ENCODE measurements at places on chromosomes 5 and 9.

DNA sequence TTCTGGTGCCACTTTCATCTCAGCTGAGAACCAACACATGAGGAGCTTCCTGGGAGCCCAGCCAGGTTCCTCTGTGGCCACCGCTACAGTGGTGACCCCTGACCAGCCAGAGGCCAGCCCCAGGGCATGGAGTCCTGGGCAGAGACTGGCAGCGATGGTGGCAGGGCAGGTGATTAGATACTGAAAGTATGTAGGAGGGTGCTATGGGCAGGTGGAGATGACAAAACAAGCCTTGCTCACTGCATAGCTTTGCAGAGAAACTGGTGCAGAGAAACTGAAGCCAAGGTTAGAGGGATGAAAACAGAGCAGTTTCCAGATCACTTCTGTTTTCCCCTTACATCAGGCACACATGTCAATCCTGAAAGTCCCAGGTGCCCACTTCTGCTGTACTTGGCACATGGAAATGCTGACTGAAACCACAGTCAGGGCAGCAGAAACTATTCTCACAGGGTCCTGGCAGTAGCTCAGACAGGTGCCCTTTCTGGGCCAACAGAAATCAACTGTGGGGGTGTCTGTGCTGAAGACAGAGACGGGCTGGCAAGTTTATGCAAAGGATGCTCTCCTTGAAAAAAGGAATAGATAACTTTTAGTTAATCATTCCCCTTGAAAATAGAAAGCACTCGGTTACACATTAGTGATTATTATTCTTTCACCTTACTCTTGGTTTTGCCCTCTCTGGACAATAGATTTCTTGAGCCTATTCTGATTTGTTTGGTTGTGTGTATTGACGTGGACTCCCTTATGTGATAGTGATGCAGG, 90.3 kb downstream of the ANKRD55 start:
- DNase-seq: no peak

GRCh38 chr9:32580631-32581300, 7.8 kb upstream of the NDUFB6 start:
- no peak for DNase-seq

DNA sequence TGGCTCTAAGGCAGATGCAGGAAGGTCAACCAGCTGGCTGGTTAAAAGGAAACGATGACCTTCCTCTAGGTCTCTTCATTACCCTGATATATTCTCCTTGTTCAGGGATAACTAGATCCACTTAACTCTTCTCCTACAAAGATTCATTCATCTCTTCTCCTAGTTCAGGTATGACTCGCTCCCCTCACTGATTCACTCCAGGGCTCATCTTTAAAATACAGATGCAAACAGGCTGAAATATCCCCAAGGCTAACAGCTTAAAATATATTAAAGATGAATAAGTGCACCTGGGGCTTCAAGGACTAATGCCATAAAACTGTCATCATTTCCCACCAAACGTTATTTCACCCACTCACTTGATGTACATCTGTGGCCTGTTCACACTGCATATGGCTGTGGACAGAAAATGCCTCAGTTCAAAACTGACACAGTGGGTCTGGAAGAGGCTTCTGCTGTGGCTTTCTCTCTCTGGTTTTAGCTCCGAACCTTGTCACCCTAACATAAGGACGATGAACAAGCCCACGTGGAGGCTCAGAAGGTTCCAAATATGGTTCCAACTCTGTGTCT, 366.9 kb downstream of the DEPDC1B start:
- peak; percentile 38 for DNase-seq

DNA sequence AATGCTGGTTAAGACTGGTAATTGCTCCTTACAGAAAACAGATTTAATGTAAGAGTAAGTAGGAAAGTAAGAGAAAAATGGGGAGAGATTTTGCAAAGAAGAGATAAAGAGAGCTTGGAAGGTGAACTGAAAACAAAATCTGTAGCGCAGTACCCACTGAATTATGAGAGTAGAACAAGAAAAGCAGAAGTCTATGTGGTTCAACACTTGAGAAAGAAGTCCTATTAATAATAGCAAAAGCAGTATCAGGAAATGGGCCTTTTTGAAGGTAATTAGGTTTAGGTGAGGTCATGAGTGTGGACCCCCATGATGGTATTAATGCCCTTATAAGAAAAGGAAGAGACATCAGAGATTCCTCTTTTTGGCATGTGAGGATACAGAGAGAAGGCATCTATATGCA, 460.6 kb downstream of the CETN3 start:
- DNase-seq: no peak

DNA sequence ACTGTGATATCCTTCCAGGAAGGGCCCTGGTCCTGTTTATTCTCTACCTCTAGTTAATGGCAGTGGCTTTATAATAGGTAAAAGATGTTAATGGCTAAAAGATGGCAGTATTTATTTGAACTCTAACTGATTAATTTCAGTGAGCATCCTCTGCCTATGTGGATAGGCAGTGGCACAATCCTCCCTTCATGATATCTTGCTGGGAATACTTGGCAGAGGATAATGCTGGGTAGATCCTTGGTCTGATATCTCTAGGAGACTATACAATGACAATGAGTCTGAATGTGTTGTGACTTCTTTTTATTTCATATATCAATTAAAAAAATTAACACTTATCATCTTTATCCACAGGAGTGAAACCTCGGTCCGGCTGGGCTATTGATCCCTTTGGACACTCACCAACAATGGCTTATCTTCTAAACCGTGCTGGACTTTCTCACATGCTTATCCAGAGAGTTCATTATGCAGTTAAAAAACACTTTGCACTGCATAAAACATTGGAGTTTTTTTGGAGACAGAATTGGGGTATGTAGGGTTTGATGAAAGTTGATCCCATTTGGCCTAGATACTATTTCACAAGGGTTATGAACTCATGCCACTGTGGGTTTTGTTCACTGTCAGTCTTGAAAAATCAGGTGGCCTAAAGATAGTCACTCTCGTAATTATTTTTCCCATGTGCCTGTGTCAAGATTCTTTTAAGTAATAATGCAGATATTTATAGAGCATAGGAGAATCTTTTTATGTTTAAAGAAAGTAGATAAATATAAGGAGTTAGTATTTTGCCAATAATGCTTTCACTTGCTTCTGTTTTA, 77.7 kb downstream of the MAN2A1 start:
- DNase-seq: no peak

DNA sequence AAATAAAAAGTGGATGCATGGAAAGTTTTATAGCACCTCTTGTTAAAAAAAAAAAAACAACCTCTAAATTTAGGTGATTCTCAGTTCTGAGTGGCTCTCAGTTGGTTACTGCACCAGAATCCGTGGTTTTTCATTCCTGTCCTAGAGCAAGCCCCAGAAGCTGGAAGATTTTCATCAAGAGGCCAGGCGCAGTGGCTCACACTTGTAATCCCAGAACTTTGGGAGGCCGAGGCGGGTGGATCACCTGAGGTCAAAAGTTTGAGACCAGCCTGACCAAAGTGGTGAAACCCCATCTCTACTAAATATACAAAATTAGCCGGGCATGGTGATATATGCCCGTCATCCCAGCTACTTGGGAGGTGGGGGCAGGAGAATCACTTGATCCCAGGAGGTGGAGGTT, 27.2 kb upstream of the SLC9A3 start:
- DNase-seq: no peak

GRCh38 chr5:73433982-73434342, 14.6 kb downstream of the FOXD1 start:
- peak; percentile 38 for DNase-seq

GRCh38 chr5:25544652-25545249, 900.0 kb upstream of the CDH10 start:
- peak; percentile 12 for DNase-seq
